NCI-H1436 treated with DMSO at 0.1 percent for 48 hours (cell line): ENCODE measurements at places on chromosomes 5 and 9.

DNA sequence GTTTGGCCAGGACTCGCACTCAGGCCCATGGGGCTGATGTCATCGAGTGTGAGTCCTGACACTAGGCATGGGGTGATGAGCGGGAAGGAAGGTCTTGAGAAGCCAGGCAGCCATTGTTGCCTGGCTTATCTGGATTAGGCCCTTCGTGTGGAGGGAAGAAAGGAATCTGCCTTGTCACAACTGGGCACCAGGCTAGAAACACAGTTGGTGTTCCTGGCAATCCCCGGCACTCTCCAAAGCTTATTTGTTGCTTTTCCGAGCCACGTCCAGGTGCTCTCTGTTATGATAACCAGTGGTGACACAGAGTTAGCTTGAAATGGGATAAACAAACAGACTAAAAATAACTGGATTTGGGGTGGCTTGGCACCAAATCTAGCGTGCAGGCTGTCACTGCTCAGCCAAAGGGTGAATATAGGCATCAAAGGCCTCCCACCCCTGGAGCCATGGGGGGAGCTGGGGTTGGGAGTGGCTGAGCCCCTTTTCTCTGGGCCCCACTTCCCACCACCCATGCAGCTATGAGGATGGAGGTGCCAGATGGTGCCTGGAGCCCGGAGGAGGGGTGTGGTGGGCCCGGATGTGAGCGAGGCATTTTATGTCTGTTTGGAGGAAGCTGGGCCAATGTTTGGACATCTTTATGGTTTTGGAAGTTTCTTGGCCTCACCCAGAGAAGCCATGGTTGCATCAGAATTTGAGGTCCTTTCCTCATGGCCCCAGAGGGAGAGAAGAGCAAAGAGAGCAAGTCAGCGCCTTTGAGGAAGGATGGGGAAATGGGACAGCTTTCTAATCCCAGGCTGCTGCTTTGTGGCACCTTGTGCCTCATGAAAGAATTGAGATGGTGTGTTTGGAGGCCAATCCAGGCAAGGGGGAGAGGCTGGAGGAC, 98.0 kb upstream of the PITX1 start:
- DNase-seq = no peak

GRCh38 chr5:119631660-119632059, 2.3 kb downstream of the FAM170A start:
- DNase-seq = no peak

GRCh38 chr5:81547001-81547400, 153.1 kb upstream of the ACOT12 start:
- DNase-seq = no peak

- DNase-seq = no peak
Observed at GRCh38 chr9:98609646-98610045, 99.1 kb downstream of the GABBR2 start.

DNA sequence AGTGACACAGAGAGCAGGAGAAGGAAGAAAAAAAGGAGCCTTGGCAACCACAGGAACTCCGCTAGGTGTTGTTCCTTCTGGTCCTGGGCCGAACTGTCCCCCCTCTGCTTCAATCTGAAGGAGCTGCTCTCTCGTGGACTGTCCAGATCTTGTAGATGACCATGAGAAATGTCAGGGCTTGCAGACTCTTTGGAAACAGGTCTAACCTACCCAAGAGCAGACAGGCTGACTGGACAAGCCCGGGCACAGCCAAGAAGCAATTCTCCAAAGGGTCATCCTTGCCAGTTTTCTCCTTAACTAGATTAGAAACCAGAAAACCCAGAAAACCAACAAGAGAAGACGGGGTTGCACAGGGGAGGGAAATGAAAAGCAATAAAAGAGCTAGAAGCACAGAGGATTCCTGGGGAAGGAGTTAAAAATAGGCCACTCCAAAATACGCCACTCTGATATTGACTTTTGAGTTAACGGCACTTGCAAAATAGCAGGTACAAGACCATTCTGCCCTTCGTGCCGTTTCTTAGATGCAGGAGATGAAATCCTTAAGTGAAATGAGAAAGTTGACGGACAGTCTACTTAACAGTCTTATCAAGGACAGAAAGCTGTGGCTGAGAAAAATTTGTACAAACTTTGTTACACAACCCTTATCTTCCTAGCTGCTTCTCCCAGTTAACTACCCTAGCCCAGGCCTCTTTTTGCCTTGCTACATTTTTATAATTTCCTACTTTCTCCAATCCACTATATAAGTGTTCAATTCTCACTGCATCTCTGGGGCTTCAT, 5.8 kb downstream of the GCNT4 start:
- no peak for DNase-seq

GRCh38 chr9:17955409-17955808, 376.5 kb downstream of the SH3GL2 start:
- no peak for DNase-seq

GRCh38 chr5:160092960-160093707, 26.1 kb downstream of the PWWP2A start:
- DNase-seq = no peak
